ENCODE measurements at places on chromosomes 3 and 15.

- DNase-seq = no peak
These were observed 65.9 kb upstream of the LCTL start for GRCh38 chr15:66631616-66632263.

- no peak for DNase-seq
These were observed 159.1 kb upstream of the EOMES start for GRCh38 chr3:27880969-27881892.

DNA sequence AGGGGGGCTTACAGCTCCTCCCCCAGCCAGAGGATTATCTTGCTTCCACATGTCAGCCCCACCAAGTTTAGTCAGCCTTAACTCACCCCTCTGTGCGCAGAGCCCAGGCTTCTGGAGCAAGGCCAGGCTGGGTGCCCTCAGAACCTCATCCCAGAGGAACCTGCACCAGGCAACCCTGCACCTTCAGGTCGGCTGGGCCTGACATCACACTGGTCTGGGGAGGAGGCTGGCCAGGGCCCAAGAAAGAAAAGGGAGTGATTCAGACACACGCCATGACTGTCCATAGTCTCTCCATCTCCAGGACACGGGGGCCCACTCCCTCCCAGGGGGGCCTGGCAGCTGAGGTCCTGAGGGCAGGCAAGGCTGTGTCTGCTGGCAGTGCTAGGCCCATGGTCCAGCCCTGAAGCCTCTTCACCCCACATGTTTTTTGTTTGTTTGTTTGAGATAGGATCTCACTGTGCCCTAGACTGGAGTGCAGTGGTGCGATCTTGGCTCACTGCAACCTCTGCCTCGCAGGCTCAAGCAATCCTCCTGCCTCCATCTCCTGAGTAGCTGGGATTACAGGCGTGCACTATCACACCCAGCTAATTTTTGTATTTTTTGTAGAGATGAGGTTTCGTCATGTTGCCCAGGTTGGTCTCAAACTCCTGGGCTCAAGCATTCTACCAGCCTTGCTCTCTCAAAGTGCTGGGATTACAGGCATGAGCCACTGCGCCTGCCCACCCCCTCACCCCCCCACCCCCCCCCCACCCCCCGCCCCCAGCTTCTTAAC, 11.1 kb downstream of the TNK2 start:
- DNase-seq = no peak

- no peak for DNase-seq
These were observed 33.3 kb downstream of the CYP11A1 start for GRCh38 chr15:74334127-74334526.

GRCh38 chr3:27607370-27607769, 114.8 kb downstream of the EOMES start:
- DNase-seq = no peak

GRCh38 chr15:31077181-31077580, 24.3 kb downstream of the TRPM1 start:
- DNase-seq = no peak

GRCh38 chr15:50881121-50882048, 27.1 kb upstream of the AP4E1 start:
- DNase-seq = no peak

DNA sequence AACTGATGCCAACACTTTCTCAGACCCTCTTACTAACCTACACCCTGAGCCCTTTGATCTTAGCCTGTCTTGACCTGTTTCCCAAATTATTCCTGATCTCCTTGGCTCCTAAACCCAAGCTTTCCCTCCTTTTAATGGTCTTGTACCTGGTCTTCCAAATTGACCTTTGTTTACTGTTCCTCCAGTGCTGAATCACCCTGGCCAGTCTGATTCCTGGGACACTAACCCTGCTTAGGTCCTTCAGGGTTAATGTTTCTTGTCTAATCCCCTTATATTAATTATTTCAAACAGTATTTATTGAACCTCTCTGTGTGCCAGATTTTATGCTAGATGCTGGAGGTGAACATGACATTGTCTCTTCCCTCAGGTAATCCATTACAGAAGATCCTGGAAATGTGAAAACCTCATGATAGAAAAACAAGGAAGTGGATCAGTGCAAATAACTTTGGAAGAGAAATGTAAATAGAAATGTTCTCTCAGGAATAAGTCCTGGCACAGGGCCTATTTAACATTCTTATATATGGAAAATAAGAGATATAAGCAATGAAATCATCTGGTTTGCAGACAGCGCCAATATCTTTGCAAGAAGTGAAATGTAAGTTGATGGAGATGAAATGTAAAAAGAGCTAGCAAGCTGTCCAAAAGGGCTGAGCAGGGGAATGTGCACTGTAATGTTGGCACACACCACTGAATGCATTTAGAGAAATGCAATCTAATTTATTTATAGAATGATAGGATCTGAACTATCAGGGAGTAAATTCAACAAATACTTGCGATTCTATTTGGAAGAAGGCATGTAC, 20.7 kb downstream of the HGD start:
- no peak for DNase-seq

- no peak for DNase-seq
These were observed 256.0 kb upstream of the CTDSPL start for GRCh38 chr3:37605572-37606153.

DNA sequence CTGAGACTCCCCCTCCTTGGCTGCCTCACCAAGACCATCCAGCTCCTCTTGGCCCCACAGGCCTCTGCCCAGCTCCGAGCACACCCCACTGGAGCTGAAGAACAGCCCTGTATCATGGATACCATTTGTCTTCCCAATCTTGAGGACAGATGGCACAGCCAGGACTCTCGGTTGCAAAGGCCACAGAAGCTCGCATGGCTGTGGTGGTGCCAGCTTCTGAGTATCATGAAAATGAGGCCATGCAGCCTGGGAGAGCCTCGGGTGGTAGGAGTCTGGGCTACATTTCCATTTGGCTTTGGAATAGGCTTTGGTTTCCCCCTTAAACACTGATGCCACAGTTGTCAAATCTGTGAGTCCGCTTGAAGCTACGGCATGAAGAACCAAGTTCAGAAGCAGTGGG, 106.6 kb downstream of the SEMA5B start:
- no peak for DNase-seq

DNA sequence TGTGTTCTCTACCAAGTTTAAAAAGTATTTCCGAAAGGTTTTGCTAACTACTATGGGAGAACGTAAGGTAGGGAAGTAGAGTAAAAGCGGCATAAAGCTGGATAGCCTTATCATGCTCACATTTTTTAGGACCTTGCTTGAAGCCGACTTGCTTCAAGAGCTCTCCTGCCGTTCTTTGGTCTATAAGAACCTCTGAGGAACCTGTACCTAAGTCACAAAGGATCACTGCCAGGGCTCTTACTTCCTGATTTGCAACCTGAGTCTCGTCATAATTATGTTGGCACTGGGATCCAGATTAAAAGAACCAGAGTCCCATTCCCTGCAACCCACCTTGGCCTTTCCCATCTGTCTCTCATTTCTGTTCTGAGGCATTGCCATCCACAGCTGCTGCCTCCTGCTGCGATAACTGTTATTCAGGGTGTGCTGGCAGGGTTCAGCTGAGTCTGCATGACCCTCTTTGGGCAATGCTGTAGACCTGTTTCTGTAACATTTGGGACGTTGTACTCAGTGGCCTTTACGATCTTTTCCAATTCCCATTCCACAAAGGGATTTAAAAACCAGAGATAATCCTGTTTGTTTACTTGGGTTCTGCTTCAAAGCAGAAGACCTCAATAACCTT, 131.0 kb upstream of the UMPS start:
- DNase-seq = no peak

DNA sequence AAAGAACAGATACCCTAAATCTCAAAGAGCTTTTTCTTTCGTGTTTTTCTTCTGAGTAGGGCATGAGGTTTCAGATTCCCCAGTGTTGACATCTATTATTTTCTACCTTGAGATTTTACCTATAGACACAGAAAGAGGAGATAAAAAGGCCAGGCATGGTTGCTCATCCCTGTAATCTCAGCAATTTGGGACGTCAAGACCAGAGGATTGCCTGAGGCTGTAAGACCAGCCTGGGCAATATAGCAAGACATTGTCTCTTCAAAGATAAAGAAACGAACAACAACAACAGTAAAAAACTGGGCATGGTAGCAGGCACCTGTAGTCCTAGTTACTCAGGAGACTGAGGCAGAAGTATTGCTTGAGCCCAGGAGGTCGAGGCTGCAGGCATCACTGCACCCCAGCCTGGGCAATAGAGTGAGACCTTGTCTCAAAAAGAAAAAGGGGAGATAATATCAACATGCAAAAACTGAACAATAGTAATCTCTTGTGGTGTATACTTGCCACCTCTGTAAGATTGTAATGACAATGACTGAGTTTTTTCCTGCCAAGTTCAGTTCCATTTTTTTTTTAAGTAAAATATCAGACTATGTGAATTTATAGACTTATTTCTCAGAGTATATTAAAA, 71.3 kb downstream of the MBNL1 start:
- DNase-seq = no peak

Measured in stimulated activated CD4-positive, alpha-beta T cell treated with anti-CD3 and anti-CD28 coated beads, Interleukin-4, amount 100 ng/mL, for 4 hours (primary cell).